Naive thymus-derived CD8-positive, alpha-beta T cell (primary cell): ENCODE measurements at places on chromosomes 2 and 18. TPM values are rescaled to one million over a fixed set of nuclear protein-coding genes. Genes with fewer than 3 reads are reported as not detected.

DNA sequence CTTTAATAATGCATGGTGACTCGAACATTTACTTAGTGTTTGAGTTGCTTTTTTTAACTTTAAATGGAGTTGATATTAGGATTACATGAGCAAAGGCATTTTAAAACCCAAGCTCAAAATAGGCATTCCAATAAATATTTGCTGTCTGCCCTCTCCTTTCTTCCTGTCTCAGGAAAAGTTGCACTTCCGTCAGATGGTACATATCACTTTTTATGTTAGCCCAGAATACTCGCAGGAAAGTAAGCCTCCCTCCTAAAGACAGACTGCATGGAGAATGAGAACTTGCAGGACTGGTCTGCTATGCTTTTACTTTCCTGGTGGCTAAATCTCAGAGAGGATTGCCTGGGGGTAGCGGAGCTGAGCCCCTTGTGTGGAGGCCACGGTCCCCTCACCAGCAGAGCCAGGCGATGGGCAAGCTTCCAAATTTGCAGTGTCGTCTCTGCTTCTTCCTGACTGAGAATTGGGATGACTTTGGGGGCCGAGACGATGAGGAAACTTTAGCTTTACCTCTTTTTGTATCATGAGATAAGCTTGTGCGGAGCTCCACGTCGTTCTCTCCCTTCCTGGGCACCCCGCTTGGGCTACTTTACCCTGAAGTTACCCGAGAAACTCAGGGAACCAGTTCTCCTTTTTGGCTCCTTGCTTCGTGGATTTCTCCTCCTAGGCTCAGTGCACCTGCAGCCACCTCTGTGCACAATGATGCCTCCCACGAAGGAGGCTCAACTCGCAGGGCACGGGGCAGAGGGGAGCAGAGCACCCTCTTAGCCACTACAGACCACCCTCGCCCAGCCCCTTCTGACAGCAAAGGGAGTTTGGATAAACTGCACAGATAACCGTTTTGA lies 223.3 kb downstream of the SH3RF3 start:
- DNase-seq: no peak

The DNAJC5G gene
- not detected for total RNA-seq

GRCh38 chr2:88281302-88282217 lies 111.4 kb downstream of the THNSL2 start:
- DNase-seq: no peak

The NT5C1B gene
- total RNA-seq: not detected

DNA sequence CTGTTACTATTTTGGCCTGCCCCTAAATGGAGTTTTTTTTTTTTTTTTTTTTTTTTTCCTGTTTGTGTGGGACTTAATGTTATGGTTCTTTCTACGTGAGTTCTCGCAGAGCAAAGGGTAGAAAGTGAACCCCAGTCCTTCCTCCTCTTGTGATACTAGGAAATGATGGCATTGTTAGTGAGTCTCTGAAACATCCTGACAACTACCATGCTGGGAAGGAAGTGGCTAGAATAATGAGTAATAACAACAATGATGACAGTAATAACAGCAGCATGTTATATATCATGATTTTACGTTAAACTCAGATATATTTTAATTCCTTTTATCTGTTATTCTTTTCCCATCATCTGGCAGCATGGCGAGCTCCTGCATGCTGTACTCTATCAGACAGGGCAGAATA lies 216.2 kb upstream of the LINC00305 start:
- no peak for DNase-seq

DNA sequence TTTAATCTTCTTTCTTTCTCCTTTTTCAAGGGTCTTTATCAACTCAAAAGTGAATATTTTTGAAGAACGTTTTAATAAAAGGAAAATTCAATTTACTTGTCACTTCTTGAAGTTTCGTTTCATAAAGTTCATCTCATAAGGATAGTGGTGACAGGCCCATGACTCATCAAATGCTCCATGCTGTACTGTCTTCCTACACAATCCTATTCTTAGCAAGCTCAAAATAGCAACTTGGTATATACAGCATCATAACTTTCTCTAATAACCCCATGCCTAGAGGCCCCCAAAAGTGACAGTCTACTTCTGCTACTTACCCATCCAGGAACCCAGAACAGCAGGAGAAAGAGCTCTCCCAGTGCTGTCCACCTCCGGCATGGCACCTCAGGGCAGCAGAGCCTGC lies 7.7 kb downstream of the FBXO15 start:
- DNase-seq: no peak

The CIB4 gene
- total RNA-seq: not detected

DNA sequence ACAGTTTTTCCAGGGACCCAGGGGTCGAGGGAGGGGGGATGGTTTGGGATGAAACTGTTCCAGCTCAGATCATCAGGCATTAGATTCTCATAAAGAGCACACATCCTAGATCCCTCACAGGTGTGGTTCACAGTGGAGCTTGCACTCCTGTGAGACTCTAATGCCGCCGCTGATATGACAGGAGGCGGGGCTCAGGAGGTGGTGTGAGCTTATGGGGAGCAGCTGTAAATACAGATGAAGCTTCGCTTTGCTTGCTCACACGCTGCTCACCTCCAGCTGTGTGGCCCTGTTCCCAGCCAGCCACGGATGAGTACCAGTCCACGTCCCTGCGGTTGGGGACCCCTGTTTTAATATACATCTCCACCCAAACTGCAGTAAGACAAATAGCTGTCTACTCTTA lies 204.2 kb downstream of the AGAP1 start:
- DNase-seq: no peak

DNA sequence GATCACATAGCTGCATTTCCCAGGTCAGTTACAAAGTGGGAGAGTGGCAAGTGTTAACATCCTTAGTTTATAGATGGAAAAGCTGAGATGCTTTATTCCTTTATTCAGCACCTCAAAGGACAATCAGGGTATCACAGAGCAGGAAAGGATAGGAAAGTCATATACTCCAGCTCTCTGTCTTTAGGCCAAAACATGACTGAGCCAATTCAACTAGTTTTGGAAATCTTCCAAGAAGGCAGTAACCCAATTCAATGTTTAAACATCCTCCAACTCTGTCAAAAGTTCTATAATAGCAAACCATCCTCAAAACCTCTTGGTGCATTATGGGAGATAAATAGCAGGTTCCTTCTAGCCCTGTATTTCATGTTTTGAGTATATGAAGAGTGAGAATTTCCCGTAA lies 25.2 kb downstream of the CASP8 start:
- no peak for DNase-seq

DNA sequence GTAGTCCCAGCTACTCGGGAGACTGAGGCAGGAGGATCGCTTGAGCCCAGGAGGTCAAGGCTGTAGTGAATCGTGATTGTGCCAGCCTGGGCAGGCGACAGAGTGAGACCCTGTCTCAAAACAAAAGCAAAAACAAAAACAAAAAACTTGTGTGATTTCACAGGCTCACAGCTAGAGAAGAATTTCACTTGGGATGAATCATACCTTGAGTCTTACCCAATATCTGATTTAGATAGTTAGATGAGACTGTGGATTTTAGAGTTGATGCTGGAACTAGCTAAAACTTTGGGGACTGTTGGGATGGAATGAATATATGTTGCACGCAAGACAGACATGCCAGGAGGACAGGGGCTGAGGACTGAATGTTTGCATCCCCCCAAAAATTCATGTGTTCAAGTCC lies 4.4 kb downstream of the ANKRD29 start:
- DNase-seq: no peak

The SP5 gene
- total RNA-seq: not detected

DNA sequence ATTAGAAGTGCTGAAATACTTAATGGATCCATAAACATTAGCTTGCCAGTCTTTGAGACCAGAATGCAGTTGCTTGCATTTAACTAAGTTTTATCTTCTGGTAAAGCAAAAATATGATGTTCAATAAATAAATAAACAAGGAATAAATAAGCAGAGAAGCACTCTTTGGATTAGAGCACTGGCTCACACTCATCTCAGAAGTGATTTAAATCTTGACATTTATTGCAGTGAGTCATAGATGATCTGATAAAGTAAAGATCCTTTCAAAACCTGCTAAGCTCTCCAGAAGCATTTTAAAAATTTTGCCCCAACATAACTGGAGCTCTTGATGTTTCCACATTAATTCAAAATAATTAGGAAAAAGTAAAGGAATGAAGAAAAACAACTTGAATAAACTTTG lies 66.8 kb downstream of the KYNU start:
- DNase-seq: no peak

The HOXD12 gene
- total RNA-seq: not detected
